Activated T-cell treated with anti-CD3 and anti-CD28 coated beads, Interleukin-2, amount 50 U/mL, for 48 hours (primary cell): ENCODE measurements at places on chromosomes 4 and X.

GRCh38 chrX:20477836-20478524 lies 211.3 kb upstream of the RPS6KA3 start:
- DNase-seq, result no peak

- no peak for DNase-seq
Observed at GRCh38 chr4:140816806-140817510, 60.8 kb upstream of the TBC1D9 start.

GRCh38 chr4:183202523-183202922 lies 103.5 kb downstream of the WWC2 start:
- DNase-seq, result no peak

DNA sequence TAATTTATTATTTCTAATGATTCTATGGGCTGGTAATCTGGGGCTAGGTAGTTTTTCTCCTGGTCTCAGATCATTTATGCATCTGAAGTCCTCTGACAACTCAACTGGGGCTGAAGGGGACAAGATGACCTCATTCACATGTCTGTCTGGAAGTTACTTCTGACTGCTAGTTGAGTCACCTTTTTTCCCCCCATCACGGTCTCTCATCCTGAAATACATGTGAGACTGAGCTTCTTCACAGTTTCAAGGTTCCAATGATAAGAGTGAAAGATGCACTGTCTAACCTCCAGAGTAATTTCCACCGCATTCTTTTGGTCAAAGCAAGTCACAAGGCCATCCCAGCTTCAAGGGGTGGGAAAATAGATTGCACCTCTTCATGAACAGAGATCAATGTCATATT lies 356.7 kb upstream of the RPS6KA3 start:
- no peak for DNase-seq

DNA sequence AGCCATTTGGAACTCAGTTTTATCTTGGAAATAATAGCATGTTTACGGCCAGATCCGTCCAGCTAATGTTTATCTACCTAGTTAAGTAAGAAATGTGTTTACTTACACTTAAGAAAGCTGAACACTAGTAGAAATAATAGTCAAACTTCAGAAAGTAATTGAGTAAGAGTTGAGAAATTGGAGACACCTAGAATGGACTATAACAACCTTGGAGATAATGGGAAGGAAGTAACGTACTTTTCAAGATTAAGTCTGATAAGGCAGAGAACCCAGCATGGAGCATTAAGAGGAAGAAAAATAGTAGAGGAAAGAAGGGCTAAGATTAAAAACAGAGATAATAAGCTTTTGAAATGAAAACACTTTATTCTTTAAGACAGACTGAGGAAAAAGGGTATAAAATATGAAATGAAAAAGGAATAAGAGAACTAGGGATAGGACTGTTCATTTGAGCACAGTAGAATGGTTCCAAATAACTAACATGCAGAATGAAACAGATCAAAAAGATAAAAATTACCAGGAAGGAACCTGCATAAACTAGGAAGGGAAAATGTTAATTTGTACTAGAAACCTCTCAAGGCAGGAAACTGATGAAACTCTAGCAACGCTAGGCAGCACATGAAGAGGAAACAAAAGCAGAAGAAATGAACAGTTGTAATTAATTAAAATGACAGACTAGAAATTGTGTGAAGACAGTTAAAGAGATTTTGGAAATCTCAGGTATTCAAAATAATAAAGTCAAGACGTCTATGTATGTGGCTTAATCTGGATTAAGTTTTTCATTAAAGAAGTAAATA lies 71.7 kb downstream of the FBXW7 start:
- no peak for DNase-seq

DNA sequence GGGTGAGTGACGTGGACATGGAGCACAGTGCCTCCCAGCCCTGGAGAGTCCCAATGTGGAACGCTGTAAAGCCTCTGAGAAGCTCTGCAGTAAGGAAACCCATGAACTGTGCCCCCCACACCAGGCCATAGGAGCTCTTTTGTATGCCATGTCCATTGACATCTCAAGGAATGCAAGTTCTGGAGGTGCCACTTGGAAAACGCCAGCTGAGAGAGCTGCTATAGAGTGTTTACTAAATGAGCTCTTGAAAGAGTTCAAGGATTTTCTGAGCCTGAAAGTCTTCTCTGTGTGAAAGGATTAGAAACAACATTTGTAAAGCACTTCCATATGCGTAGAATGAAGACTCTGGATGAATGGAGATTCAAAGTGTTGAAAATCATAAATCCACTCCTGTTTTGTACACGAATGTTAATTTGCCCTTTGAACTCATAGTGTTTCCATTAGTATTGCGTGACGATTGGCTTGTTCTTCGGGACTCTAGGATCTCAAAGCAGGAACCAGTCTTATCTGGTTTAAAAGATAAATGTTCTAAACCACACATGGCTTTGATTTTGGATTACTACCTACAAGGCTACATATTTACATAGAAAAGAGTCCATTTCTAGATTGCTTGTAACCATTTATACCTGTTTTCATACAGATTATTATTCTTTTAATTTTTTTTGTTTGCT lies 41.8 kb upstream of the STOX2 start:
- DNase-seq, result no peak

- DNase-seq, result no peak
Observed at GRCh38 chr4:55931833-55932232, 16.9 kb upstream of the CEP135 start.

GRCh38 chrX:119693040-119693995 lies at the start of gene SEPTIN6:
Gene SEPTIN6 (minus strand): TSS chrX:119693168. CDS start chrX:119693105, 63 bp downstream.
- DNase-seq, result peak; percentile 93

DNA sequence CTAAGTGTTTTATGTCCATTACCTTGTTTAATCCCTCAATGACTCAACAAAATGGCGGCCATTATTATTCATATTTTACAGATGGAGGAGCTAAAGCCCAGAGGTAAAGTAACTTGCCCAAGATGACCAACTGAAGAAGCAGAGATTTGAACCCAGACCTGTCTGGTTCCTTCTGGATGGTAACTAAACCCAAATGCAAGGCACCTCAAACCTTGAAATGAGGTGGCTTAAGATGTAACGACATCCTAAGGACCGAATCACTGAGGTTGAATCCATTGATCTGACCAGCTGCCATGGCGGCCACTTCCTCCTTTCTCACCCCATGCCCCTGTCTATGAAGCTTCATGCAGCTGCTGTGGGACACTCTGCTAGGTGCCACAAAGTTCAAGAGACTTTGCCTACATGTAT lies 932 bp downstream of the TLR10 start:
- DNase-seq, result no peak

DNA sequence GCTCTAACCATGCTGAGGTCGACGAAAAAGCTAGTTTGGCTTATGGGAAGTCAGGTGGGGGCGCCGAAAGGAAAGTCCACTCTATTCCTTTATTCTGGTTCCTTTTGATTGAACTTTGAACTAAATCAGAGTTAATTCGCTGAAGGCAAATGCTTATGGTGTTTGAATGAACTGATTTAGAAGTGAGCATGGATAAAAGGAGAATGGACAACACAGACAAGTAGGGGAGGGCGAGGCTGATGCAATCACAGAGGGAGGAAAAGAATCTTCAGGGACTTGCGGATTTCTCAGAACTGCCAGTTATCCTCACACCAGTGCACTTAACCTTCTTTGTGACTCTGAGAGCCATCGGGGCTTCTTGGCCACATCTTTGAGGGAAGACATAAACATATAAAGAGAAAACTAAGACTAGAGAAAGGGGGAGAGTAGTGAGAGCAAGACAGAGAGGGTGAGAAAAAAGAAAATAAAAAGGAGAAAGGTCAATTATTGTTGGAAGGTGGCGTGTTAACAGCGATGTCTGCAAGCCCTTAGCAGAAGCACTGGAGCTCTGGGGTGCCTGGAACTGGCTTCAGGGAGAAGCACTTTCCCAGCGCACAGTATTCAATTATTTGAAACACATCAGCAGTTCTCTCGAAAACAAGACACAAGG lies 79.6 kb upstream of the PLAC1 start:
- DNase-seq, result no peak

DNA sequence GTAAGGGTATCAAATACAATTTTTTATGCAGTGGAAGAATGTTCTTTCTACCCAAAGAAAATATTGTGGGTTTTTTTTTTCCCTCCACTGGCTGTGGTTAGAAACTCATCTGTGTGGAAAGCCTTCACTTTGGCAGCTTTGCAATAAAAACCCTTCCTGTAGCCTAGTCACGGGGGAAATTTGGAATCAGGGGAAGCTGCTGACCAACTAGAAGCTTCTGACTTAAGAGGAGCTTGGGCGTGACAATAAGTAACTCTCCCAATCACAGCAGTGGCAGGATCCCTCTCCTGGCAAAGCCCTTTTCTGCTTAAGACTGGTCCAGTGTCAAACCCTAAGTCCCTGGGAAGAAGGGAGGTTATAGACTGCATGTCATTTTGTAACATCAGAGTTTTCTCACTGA lies 87.9 kb downstream of the LRRC66 start:
- DNase-seq, result no peak

DNA sequence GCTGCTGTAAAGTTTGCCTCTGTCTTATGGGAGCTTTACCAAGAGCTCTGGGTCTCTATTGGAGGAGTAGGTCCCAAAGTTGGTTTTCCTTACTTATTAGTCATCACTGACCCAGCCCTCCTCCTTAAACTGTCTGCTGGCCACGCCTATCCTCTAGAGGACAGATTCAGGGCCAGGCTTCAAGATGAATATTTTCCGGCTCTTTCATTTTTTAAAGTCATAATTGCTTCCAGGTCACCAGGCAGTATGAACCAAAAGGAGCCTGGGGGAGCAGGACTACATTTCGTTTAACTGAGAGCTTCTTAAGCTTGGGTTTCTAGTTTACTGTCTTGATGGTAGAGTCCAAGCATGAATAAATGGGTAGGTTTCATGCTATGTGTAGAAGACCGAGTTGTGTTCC lies 13.7 kb downstream of the BCORL1 start:
- DNase-seq, result no peak

- DNase-seq, result no peak
Observed at GRCh38 chr4:106318511-106318910, 2.2 kb downstream of the AIMP1 start.

- no peak for DNase-seq
Observed at GRCh38 chr4:28831867-28832266, 1888.3 kb upstream of the PCDH7 start.

DNA sequence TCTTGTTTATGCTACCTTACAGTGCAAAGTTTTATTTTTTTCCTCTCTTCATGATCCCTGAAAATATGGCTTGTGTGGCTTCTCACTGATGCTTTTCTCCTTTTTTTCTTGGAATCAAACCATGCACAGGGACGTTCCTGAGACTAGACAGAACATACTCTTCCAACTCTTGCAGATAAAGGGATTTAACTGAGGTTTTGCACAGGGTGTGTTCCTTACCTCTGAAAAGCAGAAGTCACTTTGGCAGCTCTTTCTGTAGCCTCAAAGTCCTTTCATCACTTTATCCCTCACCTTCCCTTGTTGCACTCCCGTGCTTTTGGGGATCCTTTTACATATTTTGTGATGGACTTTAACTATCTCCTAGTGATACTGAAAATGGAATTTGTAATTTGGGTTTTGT lies 300.1 kb downstream of the SPRY1 start:
- DNase-seq, result no peak

DNA sequence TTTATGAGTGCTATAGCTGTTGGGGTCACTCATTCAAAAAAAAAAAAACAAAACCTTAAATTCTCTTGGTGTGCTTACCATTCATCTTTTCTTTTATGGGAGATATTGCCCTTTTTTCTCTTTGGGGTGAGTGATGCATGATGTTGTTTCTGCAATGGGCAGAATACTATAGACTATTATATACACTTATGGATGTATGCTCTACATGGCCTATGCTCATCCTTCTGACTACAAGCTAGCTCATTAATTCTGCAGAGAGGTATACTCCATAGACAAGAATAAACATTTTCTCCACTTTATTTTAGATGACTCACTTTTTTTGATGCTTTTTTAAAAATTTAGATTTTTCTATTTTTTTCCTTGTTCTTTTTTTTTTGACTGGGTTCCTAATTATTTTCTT lies 160.3 kb upstream of the ANK2 start:
- DNase-seq, result no peak

- DNase-seq, result no peak
Observed at GRCh38 chr4:137968956-137969678, 273.0 kb downstream of the SLC7A11 start.

DNA sequence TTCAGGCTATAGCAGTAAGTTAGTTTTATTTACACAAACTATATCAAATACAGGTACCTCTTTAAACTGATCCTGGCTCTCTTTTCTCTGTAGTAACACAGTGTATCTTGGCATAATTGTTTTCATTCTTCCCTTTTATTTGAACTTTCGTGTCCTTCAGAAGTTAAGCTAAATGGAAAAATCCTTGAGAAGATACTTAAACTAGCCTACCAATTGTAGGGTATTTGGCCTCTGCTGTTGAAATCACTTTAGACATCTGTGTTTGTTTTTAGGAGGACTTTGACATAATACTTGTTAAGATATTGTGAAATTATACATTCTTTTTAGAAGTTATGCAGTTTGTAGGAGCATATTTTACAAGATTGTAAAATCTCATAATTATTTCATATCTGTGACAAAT lies 90.3 kb upstream of the GK2 start:
- DNase-seq, result no peak

GRCh38 chrX:37776987-37777325 lies 2.9 kb upstream of the CYBB start:
- DNase-seq, result no peak

- DNase-seq, result no peak
Observed at GRCh38 chrX:118114971-118115370, 1.6 kb downstream of the KLHL13 start.

DNA sequence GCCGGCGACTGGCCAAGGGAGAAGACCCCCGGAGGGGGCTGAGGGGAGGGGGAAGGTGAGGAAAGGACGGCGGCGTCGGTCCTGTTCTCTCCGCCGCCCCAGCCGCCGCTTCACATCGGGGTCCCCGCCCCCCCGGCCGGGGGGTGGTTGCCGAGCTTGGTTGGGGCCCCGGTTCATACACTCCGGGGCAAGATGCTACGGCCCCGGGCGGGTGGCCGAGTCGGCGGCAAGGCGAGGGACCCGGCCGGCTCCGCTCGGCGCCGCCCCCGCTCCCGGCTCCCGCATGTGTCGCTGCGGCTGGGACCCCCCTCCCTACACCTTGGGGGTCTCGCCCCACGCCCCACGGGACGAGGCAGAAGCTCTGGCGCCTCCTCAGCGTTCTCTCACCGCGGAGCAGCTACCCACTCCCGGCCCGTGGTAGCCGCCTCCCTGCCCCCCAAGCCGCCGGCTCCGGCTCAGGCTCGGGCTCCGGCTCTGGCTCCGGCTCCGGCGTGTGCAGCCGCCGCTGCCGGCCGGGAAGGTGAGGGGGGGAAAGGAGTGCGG lies 461 bp downstream of the FBXW7 start:
- no peak for DNase-seq

GRCh38 chrX:77453190-77453589 lies 6.0 kb downstream of the FGF16 start:
- DNase-seq, result no peak

DNA sequence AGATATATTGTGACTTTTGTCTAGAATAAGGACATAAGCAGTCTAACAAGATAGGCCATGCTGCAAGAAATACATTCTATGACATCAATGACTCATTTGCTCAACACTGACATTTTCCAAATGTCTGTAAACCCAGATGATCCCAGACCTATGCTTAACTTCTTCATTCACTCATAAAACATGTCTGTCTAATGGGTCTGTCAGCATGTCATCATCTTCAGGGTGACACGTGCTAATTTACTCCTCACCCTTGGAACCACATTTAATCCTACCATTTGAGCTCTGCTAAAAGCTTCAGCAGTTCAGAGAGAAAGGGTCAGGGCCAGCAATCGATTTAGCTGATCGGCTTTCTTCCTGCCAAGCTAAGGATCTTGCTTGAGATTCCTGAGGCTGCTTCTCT lies 109.4 kb upstream of the MAP3K15 start:
- no peak for DNase-seq
